ENCODE measurements at places on chromosomes 2 and 18.

DNA sequence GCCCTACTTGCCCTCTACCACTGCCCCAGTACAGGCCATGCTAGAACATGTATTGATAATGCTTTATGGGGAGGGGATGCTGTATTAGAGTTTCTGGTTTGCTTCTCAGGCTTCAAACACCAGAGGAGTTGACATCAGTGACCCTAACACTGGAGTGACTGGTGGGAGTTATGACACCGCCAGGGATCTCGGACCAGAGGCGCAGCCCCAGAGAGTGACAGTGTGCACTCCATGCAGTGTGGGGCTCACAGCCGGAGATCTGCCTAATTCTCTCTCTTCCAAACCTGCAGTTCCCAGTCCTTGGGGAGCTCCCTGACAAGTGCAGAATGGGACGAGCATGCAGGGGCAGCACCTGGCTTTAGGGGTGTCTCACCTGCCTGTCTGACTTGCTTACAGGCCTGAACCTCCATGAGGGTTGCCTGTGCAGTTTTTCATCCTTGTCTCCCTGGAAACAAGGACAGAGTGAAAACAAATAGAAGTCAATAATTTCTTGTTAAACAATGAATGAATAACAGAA is 244.9 kb upstream of the MYT1L start:
- DNase-seq: no peak

DNA sequence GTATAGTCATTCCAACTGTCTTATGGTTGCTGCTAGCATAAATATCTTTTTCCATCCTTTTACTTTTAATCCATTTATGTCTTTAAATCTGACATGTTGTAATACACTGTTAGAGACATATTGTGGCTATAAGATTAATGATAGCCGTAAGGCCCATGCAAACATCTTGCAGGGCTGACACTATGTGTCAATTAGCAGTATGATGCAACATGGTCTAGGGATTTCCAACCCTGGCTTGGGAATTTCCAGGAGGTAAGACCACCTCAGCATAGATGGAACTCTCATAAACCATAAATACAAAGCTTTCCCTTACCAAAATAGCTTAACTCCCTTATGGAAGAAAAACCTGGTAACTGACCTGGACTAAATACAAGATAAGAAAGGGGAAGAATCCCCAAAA is 16.5 kb downstream of the SCLY start:
- no peak for DNase-seq

- no peak for DNase-seq
These were observed 58.5 kb upstream of the TWIST2 start for GRCh38 chr2:238789317-238789806.

GRCh38 chr2:239719791-239720360 is 305.3 kb downstream of the NDUFA10 start:
- DNase-seq: no peak

DNA sequence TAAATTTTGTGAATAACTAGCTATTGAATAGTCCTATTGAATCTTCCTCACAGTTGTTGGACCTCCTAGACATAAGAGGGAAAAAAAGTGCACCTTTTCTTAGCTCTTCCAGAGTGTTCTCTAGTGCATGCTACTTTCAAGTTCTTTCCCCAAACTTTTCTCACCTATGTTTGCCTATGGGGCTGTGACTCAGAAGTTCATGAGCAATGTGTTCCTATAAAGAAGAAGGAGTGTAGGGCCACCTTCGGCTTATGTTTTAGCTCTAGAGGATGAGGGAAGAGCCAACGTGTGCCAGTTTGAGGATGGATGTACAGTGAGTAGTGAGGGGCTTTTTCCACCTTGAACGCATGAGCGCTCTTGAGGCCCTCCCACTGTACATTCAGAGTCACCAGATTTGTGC is 27.0 kb upstream of the HNMT start:
- DNase-seq: no peak

DNA sequence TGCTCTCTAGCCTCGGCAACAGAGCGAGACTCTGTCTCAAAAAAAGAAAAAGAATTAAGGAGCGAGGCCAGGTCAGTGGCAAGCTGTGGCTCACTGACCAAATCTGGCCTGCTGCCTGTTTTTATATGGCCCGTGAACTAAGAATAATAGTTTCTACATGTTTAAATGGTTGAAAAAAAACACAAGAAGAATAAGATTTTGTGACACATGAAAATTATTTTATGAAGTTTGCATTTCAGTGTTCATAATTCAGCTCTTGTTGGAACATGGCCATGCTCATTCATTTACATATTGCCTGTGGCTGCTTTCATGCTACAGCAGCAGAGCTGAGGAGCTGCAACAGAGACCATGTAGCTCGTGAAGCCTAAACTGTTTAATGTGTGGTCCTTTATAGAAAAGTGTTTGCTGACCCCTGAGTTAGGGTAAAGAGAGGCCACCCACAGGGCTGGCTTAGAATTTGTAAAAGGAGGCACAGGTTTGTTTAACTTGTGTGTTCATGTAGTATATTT is 59.5 kb downstream of the MFSD6 start:
- DNase-seq: no peak

- peak; percentile 62 for DNase-seq
These were observed 80.7 kb upstream of the MEX3C start for GRCh38 chr18:51278045-51278649.

GRCh38 chr2:68088940-68089339 is 26.1 kb upstream of the C1D start:
- no peak for DNase-seq
